ENCODE measurements at places on chromosomes 5 and 9.

GRCh38 chr5:126354012-126354857, 69.0 kb upstream of the GRAMD2B start:
- DNase-seq, result peak; percentile 68

GRCh38 chr5:179245031-179245430, 100.2 kb downstream of the ADAMTS2 start:
- DNase-seq, result no peak

GRCh38 chr9:97373331-97373730, 38.6 kb upstream of the TDRD7 start:
- no peak for DNase-seq

GRCh38 chr5:145858959-145859358, 13.9 kb downstream of the GRXCR2 start:
- DNase-seq, result no peak

- DNase-seq, result no peak
These were observed 390.5 kb downstream of the KDM4C start for GRCh38 chr9:7148243-7148765.

GRCh38 chr5:115458003-115458409, 86.6 kb downstream of the FEM1C start:
- no peak for DNase-seq

DNA sequence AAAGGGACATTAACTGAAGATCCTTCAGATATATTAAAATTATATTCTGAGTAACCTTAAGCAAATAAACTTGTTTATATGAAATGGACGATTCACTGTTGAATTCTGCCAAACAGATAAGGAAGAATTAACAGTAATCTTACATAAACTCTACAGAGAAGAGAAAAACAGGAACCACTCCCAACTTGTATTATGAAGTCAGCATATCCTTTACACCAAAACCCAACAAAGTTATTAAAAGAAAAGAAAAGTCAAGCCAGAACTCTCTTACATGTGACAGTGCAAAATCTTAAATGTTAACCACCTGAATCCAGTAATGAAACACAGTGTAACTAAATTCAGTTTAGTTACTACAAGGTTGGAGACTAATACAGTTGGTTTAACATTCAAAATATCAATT, 185.8 kb downstream of the DEPDC1B start:
- no peak for DNase-seq

DNA sequence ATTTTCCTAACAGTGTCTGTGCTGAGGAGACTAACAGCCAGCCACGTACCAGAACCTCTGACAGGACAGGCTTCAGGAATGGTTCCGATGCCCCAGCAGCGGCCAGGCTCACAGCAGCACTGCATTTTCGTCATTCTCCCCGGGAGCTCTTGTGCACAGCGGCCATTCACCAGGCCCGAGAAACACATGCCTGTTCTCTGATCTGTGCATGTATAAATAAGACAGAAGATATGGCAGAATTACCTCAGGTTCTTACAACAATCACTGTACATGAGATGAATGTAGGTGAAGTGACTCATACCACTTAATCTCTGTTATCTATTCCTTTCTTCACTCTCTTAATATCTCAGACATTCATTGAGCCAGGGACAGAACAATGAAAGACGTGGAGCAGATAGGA, 143.0 kb downstream of the FBN2 start:
- no peak for DNase-seq

GRCh38 chr5:65808251-65808741, 86.3 kb downstream of the NLN start:
- DNase-seq, result no peak

- DNase-seq, result no peak
These were observed 135.2 kb upstream of the TUSC1 start for GRCh38 chr9:25813478-25813877.

DNA sequence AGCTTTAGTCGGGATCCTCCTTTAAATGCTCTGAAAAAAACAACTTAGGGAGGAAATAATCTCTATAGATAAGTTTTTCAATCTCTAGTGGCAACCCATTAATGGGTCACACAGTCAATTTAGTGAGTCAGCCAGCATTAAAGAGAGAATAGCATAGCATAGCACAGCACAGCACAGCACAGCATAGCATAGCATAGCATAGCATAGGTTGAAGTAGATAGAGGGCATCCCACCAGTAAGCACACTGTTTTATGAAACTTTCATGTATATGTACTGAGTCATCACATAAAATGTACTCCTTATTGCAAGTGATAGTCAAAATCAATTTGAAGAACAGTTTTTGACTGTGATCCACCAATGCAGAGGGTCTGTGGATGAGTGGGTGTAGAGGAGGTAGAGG, 522.9 kb downstream of the CCDC171 start:
- DNase-seq, result no peak

GRCh38 chr9:5510360-5510931, at the start of gene PDCD1LG2:
PDCD1LG2 (plus strand) TSS chr9:5510531; CDS start chr9:5522547, 12,016 bp downstream.
- DNase-seq, result peak; percentile 92

DNA sequence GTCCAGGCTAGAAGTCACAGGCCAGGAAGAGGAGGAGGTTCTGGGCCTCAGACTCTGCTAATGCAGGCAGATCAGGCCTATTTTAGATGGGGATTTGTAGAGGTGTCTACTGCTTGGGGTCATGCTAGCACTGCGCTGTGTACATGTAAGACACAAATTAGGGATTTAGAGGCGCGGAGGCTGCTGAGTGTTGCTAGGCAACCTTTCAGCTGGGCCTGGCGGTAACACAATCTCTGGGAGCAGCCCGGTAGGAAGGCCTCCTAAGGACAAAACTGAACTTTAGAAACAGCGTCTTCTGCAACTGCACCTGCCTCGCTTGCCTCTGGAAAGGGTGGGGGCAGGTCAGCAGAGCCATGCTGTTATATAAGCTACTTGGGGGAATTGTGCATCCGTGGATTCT, 147.9 kb downstream of the MACROH2A1 start:
- DNase-seq, result no peak

- DNase-seq, result no peak
These were observed 127.5 kb downstream of the FRMD3 start for GRCh38 chr9:83410701-83411100.

GRCh38 chr5:8905021-8905420, 640.9 kb downstream of the SEMA5A start:
- DNase-seq, result no peak

GRCh38 chr9:69574057-69574456, 98.1 kb downstream of the APBA1 start:
- no peak for DNase-seq

- DNase-seq, result no peak
These were observed 60.8 kb downstream of the PSMB7 start for GRCh38 chr9:124354346-124355038.

GRCh38 chr5:138949988-138950387, 74.9 kb upstream of the LRRTM2 start:
- DNase-seq, result no peak

- no peak for DNase-seq
These were observed 313.6 kb downstream of the NSG2 start for GRCh38 chr5:174359071-174359470.

DNA sequence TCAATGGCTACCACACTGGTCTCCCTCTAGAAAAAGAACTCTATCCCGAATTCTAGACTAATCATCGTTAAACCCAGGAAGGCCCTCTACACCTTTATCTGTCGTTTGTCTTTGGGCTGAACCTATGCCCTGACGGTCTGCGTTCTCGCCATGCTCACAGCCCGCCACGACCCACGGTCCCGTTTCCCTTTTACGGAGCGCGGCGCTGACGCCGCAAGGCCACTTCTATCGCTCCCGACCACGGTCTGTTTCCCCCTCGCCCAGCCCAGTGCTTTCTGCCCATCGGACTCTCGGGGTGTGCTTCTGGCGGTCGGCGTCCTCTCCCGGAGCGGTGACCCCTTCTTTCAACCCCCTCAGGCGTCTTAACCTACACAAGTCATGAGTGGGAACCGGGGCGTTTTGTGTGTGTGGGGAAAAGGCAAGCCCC, 974 bp downstream of the C9orf40 start:
- peak; percentile 41 for DNase-seq

DNA sequence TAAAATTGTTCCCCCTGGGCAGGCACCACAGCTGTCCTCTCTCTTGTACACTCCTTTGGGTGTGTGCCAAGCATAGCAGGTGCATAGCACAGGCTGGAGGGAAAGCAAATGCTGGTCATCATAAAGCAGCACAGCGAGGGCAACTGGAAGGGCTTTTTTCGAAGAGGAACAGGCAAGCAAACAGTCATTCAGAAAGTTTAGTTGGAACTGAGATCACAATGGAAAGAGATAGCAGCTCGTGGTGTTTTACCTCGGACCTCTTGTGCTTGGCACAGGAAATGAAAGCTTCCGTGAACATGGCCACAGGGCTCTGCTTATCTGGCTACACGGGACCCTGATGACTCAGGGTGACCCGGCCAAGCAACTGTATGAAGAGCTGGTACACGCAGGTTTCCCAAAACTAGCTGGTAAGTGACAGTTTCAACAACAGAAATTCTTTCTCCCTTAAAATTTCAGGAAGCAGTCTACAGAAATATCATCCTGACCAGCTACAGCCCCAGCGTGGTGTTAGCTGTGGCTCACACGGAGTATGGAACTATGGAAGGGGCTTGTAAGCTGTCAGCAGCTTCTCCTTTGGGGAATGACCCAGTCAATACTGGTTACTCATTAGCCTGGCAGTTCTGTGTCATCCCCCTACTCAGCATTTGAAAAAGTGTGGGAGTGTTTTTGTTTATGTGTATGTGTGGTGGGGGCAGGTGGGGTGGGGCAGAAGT, 48.1 kb downstream of the POC5 start:
- peak; percentile 83 for DNase-seq

- DNase-seq, result peak; percentile 68
These were observed 1992.3 kb downstream of the MAT2B start for GRCh38 chr5:165497707-165498106.

- DNase-seq, result no peak
These were observed 137.8 kb downstream of the CEP120 start for GRCh38 chr5:123285122-123286023.

GRCh38 chr5:2603272-2603575, 148.3 kb downstream of the IRX2 start:
- DNase-seq, result no peak

- DNase-seq, result no peak
These were observed 71.1 kb downstream of the ACER2 start for GRCh38 chr9:19479874-19480273.

- DNase-seq, result no peak
These were observed 1.1 kb downstream of the MAMDC2 start for GRCh38 chr9:70044490-70045307.

Measured in RKO (cell line).